ENCODE measurements at places on chromosomes 4 and X.

DNA sequence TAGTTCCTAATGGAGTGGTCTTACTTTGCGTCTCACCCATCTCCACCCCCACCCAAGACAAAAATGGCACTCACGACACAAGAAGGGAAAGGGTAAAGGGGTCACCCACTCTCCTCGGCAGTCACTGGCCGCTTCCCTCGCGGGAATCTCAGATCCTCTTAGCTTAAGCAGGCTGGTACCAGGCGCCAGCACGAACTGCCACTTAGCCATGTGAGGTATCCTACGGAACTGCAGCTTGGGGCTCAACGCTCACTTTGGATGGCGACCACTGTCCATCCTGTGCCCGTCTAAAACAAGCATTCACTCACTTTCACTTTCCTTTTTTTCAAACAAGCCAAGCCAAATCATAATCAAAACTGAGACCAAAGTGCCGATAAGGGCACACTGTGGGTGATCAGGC is 14.6 kb upstream of the MAGIX start:
- no peak overlapping the region for H3K4me3 ChIP-seq
- H3K36me3 ChIP-seq: no peaks in the 10 kb centered on the region
- H3K27ac ChIP-seq: no peak overlapping the region
- no peak for DNase-seq
- no peaks in the 10 kb centered on the region for H3K27me3 ChIP-seq

GRCh38 chrX:149527705-149528104 is 13.1 kb upstream of the EOLA1 start:
- peak overlapping the region; percentile 18 for H3K27ac ChIP-seq
- H3K4me3 ChIP-seq: no peak overlapping the region
- H3K4me1 ChIP-seq: peaks cover 12% of the 10 kb centered on the region
- DNase-seq: no peak

- no peak overlapping the region for H3K27ac ChIP-seq
- DNase-seq: no peak
- H3K4me1 ChIP-seq: no peaks in the 10 kb centered on the region
- no peak overlapping the region for H3K4me3 ChIP-seq
- no peaks in the 10 kb centered on the region for H3K36me3 ChIP-seq
These were observed 75.9 kb downstream of the LIMCH1 start for GRCh38 chr4:41613821-41614220.

DNA sequence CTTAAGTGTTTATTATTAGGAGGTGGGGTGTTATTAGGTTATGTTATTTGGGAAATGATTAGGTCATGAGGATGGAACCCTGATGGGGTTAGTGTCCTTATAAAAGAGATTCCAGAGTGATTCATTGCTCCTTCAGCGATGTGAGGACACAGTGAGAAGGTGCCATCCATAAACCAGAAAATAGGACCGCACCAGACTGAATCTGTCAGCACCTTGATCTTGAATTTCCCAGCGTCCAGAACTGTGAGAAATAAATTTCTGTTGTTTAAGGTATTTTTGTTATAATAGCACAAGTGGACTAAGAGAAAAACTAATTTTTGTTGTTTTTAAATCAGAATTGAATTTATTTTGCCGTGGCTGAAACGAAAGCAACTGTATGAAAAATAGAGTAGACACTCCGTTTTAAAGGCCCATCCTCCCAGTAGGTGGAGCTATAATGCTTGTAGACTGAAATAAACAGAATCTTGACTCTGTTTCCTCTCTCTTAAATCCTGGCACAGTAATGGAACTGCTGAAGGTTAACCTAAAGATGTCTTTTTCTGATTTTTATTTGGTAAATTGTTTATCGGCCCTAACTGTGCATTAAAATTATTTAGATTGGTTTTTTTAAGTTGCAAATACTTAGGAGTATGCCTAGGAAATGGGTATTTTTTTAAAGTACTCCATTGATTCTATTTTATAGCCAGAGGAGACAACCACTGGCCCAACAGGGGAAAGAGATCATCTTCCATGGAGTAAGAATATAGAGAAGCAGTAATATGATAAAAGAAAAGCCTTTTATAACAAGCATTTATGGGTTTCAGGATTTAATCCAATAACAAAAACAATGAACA is 133.2 kb upstream of the ADAMTS3 start:
- no peaks in the 10 kb centered on the region for H3K4me1 ChIP-seq
- H3K36me3 ChIP-seq: no peaks in the 10 kb centered on the region
- H3K4me3 ChIP-seq: peak overlapping the region; percentile 10
- no peak overlapping the region for H3K27ac ChIP-seq
- no peak for DNase-seq
- H3K27me3 ChIP-seq: no peaks in the 10 kb centered on the region

GRCh38 chr4:176584031-176584606 is 208.6 kb downstream of the VEGFC start:
- H3K4me3 ChIP-seq: no peak overlapping the region
- H3K27ac ChIP-seq: no peak overlapping the region
- no peak for DNase-seq
- no peaks in the 10 kb centered on the region for H3K27me3 ChIP-seq
- no peaks in the 10 kb centered on the region for H3K36me3 ChIP-seq

DNA sequence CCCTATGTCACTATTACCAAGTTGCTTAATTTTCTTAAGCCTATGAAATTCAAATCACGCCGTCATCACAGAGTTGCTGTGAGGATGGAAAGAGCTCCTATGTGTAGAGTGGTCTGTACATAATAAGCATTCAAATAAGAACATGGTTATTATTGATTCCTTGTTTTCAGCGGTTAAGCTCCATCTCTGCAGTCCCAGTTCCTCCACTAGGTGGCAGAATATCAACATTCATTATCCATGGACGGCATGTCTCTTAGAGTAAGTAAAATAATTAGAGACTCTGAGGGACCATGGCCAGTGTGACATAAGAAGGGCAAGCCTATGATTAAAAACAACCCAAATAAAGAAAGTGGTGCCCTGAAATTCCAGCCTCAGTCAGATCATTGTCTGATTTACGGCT is 132.5 kb upstream of the NHS start:
- no peak for DNase-seq
- H3K4me1 ChIP-seq: no peaks in the 10 kb centered on the region
- no peak overlapping the region for H3K27ac ChIP-seq
- no peaks in the 10 kb centered on the region for H3K27me3 ChIP-seq

GRCh38 chr4:165096776-165097175 is 15.9 kb downstream of the TMEM192 start:
- no peaks in the 10 kb centered on the region for H3K4me1 ChIP-seq
- no peak overlapping the region for H3K4me3 ChIP-seq

GRCh38 chrX:155235891-155236290 is 19.6 kb downstream of the VBP1 start:
- H3K4me3 ChIP-seq: no peak overlapping the region
- peaks cover 14% of the 10 kb centered on the region for H3K36me3 ChIP-seq
- H3K27ac ChIP-seq: no peak overlapping the region
- H3K27me3 ChIP-seq: no peaks in the 10 kb centered on the region
- no peaks in the 10 kb centered on the region for H3K4me1 ChIP-seq
- no peak for DNase-seq

DNA sequence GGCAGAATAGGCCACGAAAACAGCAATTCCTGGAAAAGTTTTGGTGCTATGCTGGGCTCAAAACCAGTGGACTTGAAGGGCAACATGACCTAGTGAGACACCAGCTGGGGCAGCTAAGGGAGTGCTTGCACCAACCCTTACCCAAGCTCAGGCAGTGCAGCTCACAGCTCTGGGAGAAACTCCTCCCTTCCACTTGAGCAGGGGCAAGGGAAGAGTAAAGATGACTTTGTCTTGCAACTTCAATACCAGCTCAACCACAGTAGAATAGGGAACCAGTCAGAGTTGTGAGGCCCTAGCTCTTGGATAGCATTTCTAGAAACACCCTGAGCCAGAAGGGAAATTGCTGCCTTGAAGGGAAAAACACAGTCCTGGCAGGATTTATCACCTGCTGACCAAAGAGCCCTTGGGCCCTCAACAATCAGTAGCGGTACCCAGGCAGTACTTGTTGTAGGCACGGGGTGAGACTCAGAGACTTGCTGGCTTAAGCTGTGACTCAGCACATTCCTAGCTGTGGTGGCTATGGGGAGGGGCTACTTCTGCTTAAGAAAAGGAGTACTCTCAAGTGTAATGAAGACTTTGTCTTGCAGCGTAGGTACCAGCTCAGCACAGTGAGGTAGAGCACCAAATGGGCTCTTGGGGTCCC is 19.7 kb upstream of the ABCG2 start:
- no peak for DNase-seq
- H3K4me1 ChIP-seq: no peaks in the 10 kb centered on the region
- H3K27ac ChIP-seq: no peak overlapping the region
- H3K36me3 ChIP-seq: no peaks in the 10 kb centered on the region
- H3K27me3 ChIP-seq: no peaks in the 10 kb centered on the region

- no peak overlapping the region for H3K4me3 ChIP-seq
- H3K27me3 ChIP-seq: no peaks in the 10 kb centered on the region
- DNase-seq: no peak
These were observed 15.1 kb downstream of the EIF2S3 start for GRCh38 chrX:24069877-24070276.

DNA sequence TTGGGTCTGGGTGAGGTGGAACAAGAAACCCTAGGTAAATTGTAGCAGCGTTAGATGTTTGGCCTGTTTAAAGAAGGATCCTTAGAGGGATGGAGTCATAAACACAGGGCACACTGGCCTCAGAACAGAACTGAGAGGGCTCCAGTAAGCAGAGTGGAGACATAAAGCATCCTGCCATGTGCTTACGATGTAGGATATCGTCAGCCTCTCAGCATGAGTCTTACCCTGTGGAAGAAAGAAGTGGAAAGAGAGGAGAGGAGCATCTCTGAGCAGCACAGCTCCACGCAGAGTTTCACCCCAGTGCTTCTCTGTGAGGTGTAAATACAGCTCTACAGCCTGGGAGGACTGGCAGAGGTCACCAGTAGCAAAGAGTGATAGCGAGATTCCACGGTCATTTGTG is 27.8 kb upstream of the SORBS2 start:
- no peaks in the 10 kb centered on the region for H3K27me3 ChIP-seq
- no peak for DNase-seq
- H3K4me3 ChIP-seq: no peak overlapping the region
- no peaks in the 10 kb centered on the region for H3K36me3 ChIP-seq

DNA sequence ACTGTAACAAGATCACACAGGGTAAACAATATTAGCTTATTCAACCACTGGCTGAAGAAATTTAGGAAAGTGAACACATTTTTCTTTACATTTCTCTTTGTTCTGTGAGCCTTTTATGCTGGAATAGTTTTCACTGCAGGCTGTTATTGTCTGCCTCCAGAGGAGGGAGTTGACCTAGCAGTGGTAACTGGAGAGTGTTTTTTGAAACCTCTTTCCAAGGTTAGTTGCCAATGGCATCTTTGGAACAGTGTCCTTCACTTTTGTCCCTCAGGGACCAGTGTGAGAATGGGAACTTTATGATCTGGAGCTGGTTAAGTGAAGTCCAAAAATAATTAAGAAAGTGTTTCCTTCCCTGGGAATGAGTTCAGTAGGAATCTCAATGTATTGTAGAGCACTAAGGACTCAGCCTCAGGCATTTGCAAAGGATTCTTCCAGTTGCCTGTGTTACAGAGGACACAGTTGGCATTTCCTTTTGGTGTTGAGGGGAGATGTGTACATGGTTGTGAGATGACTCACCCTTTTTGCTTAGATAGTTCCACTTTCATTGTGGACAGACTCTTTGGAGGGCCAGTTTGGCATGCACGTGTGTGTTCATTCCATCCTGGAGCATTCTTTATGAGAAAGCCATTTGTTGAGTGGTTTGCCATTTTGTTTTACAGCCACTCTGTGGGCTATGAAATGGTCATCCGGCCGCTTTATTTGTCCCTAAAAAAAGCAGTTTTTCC is 61.3 kb downstream of the AR start:
- no peaks in the 10 kb centered on the region for H3K36me3 ChIP-seq
- H3K4me3 ChIP-seq: no peak overlapping the region
- no peaks in the 10 kb centered on the region for H3K4me1 ChIP-seq
- no peak overlapping the region for H3K27ac ChIP-seq
- DNase-seq: no peak
- H3K27me3 ChIP-seq: no peaks in the 10 kb centered on the region

GRCh38 chrX:154695911-154696675 is 42.7 kb upstream of the CTAG2 start:
- no peak for DNase-seq
- H3K27me3 ChIP-seq: no peaks in the 10 kb centered on the region
- peaks cover 21% of the 10 kb centered on the region for H3K36me3 ChIP-seq
- no peak overlapping the region for H3K27ac ChIP-seq
- no peak overlapping the region for H3K4me3 ChIP-seq
- H3K4me1 ChIP-seq: peaks cover 3% of the 10 kb centered on the region

DNA sequence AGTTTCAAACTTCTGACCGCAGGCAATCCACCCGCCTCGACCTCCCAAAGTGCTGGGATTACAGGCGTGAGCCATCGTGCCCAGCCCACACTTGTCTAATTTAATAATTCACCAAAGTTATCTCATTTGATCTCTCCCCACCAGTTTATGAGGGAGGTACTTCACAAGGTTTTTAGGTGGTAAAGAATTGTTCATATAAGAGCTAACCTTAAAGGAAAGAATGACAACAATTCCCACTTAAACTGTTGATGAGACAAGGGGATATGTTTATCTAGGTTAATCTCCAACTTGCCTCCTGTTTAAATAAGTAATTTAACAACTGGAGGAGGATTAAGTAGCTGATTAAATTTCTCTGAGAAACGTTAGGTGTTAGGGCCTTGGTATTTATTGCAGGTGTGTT is 117.6 kb upstream of the CBLL2 start:
- H3K4me1 ChIP-seq: no peaks in the 10 kb centered on the region
- H3K4me3 ChIP-seq: no peak overlapping the region
- H3K36me3 ChIP-seq: no peaks in the 10 kb centered on the region
- H3K27me3 ChIP-seq: no peaks in the 10 kb centered on the region
- no peak for DNase-seq

DNA sequence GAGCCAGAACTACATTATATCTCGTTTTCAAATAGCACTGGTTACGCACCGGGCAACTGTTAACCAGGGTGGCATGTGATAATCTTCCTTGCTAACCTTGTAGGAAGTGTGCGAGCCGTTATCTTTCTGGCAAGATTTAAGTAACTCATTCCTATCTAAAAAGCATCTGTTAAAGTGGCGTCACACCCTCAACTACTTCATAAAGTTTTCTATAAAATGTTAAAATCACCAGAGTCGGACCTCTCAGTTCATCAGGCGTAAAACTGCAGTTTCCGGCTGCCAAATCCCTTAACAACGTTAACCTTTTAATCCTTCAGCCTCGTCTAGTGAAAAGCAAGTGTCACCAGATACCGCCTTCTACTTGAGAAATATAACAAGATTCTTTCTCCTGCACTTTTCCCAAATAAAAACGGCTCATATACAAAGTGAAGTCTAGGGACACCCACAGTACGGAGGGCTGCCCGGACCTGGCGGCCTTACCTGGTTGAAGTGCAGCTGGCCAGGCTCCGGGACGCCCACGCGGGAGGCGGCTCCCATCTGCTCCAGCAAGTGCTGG is 1.2 kb downstream of the SLC39A8 start:
- H3K36me3 ChIP-seq: no peaks in the 10 kb centered on the region
- H3K27me3 ChIP-seq: no peaks in the 10 kb centered on the region
- H3K4me3 ChIP-seq: peak overlapping the region; percentile 79
- H3K4me1 ChIP-seq: peaks cover 7% of the 10 kb centered on the region

Measured in effector memory CD4-positive, alpha-beta T cell (primary cell).